ENCODE measurements at places on chromosomes 4 and X. TPM values are rescaled to one million over a fixed set of nuclear protein-coding genes. Genes with fewer than 3 reads are reported as not detected.

- no peak for DNase-seq
These were observed 3.0 kb downstream of the PDE6B start for GRCh38 chr4:628311-628741.

Gene ADRA2C
- not detected for total RNA-seq

DNA sequence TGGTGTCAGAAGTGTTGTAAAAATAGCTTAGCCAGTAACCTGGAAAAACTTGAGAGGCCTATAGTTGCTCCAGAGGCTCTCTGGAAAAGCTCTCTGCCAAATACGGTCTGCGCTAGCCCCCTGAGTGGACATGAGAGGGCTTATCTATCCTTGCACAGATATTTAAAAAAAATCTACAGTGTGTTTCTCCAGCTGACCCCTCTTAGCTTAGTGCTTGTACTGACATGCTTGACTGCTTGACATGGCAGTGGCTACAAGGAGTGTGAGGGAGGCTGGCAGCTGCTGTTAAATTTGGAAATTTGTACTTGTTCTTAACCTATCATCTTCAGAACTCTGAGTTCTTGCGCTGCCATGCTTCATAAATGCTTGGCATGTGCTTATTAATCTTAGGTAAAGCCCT is 229.2 kb downstream of the RBMX2 start:
- DNase-seq = no peak

Gene HTR2C
- total RNA-seq = not detected

DNA sequence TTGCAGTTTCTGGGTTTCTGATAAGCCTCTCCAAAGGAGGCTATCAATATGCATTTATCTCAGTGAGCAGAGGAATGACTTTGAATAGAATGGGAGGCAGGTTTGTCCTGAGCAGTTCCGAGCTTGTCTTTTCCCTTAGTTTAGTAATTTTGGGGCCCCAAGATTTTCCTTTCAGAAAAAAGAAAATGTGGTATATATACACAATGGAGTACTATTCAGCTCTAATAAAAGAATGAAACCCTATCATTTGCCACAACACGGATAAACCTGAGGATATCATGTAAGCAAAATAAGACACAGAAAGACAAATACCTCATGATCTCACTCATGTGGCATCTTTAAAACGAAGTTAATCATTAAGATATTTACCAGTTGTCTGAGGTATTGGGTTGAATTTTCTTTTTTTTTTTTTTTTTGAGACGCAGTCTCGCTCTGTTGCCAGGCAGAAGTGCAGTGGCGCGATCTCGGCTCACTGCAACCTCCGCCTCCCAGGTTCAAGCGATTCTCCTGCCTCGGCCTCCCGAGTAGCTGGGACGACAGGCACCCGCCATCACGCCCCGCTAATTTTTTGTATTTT is 540 bp downstream of the ZNF721 start:
- no peak for DNase-seq

Gene SYTL4
- not detected for total RNA-seq

Gene PNMA6A
- total RNA-seq = 0.38 TPM

Gene QRFPR
- total RNA-seq = not detected

Gene TLL1
- total RNA-seq = not detected

Gene ABCD1
- total RNA-seq = 9.2 TPM

GRCh38 chrX:48677516-48677915 is 6.1 kb upstream of the WAS start:
- DNase-seq = no peak

GRCh38 chr4:128385683-128386304 is 98.2 kb upstream of the PGRMC2 start:
- DNase-seq = no peak

GRCh38 chrX:72115380-72115779 is 16.3 kb downstream of the RTL5 start:
- DNase-seq = no peak

Gene GRIA3
- total RNA-seq = not detected

- DNase-seq = peak; percentile 34
These were observed 12.6 kb downstream of the SRD5A3 start for GRCh38 chr4:55358668-55359067.

Gene PAGE1
- total RNA-seq = not detected

GRCh38 chr4:185640811-185641675 is 105.7 kb upstream of the PDLIM3 start:
- DNase-seq = no peak

- no peak for DNase-seq
These were observed 109.0 kb downstream of the ENOX2 start for GRCh38 chrX:130793975-130794374.

GRCh38 chrX:31038575-31039326 is 33.1 kb downstream of the FTHL17 start:
- DNase-seq = no peak

Gene POU4F2
- not detected for total RNA-seq

Gene ADGRL3
- total RNA-seq = not detected

Data from CD4-positive, alpha-beta T cell (primary cell).